ENCODE measurements at places on chromosomes 1 and 21.

DNA sequence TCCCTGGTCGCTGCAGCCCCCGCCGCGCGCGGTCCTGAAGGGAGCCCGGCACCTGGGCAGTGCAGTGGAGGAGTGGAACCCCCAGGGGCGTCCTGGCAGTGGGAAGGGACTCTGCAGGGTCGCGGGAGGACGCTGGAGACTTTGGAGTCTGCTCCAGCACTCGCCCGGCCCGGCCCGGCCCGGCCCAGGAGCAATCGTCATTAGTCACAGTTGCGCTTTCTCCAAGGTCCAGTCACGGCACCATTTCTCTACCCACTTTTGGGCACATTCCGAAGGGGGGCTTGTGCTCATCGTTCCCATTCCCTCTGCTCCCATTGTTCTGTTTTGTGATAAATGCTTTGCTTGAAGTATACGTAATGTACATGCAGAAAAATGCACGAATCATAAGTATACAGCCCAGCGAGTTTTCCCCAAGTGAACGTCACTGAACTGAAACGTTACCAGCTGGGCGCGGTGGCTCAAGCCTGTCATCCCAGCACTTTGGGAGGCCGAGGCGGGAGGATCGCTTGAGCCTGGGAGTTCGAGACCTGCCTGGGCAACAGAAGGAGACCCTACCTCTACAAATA, 999 bp downstream of the THAP3 start:
- DNase-seq: no peak

- no peak for DNase-seq
Observed at GRCh38 chr1:243712941-243713340, 137.1 kb downstream of the AKT3 start.

DNA sequence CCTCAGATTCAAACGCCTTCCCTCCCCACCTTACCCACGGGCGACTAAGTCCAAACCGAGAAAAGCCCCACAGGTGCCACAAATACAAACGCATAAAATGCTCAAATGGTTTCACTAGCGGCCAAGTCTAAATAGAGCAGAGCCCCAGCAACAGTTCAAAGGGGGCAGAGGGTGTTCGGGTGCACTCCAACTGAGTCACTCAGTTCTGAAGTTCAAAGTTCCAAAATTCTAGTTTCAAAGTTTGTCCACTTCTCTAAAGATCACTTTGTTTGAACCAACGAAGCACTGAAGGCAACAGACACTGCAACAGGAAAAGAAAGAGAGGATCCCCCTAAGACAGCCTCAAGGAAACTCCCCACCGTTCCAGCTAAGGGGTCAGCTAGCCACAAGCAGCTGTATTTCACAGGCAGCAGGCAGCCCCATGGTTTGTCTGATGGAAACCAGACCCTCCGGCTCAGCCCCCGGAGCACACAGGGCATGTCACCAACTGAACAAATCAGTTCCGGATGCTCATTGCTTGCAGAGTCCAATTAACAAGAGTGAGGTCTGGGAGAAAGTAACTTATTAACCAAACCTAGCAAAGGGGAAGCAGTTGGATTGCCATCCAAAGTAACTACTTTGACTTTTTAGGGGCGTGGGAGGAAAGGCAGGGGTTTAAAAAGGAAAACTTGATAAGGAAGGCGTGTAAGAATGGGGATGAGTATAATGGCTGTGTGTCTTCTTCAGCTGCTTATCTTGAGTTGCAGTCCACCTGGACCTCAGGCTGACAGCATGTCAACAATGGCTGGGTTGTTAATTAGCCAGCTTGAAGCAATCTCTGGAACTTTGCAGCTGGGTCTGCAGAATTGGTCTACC, 1423.9 kb upstream of the PRMT6 start:
- no peak for DNase-seq

- peak; percentile 91 for DNase-seq
Observed at GRCh38 chr1:33255347-33256220, 708 bp upstream of the ZNF362 start.

GRCh38 chr1:59690171-59690930, 124.4 kb upstream of the HOOK1 start:
- DNase-seq: no peak

GRCh38 chr1:226973898-226974543, 33.9 kb downstream of the COQ8A start:
- peak; percentile 94 for DNase-seq

DNA sequence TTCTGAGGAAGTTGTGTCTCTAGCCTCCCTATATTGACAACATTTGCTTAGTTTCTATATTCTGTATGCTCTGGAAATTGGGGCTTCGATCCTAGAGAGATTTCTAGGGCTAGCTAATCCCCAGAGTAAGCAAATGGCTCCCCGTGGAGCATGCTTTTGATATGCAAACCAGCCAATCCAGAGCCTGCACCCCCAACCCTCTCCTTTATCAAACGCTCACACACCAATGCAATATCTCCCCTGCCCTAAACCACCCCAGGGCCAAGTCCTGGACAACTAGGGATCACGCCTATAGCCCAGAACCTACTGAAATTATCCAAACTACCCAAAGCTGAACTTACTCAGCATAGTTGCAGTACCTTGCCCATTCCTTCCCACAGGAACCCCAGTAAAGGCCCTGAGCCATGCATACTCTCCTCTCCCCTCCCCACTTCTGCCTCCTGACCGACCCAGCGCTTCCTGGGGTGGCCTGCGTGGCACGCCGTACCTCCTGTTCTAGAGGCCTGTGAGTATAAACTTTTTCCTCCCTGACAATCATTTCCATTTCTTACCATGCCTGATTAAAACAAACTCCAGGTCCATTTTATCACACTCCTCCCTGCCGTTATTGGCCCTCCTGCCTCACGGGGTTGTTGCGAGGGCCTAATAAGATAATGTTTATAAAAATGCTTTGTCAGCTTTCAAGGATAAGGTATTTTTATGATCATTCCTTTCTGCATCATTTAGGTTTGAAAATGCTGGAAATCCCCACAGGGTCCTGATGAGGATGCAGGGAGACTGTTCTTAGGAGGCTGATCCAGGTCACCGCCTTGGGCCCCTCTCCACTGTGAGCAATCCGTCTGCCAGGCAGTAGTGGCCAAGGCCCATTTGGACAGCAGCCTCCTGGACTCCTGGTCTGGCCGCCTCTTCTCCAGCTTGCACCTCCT, 102.7 kb downstream of the TENT5C start:
- no peak for DNase-seq

- no peak for DNase-seq
Observed at GRCh38 chr1:31700468-31701090, 3.2 kb downstream of the COL16A1 start.

DNA sequence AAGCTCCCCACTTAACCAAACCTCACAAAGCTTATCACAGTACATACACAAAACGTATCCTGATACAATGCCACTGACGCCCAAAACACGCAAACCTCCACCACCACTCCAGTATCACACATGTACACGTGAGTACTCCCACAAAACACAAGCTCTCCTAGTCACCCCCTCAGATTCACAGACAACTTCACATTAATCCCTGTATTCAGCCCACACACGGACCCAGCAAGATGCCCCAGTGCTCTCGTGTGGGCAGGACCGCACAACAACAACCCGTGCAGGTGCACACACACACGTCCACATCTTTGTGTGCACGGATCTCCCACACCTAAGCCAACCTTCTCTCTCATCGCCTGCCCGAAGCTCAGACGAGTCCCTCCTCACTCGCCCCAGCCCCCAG, 17.6 kb downstream of the PADI1 start:
- DNase-seq: no peak

- DNase-seq: no peak
Observed at GRCh38 chr1:99619583-99619982, 26.3 kb upstream of the PALMD start.
